ENCODE measurements at places on chromosomes 11 and 22.

DNA sequence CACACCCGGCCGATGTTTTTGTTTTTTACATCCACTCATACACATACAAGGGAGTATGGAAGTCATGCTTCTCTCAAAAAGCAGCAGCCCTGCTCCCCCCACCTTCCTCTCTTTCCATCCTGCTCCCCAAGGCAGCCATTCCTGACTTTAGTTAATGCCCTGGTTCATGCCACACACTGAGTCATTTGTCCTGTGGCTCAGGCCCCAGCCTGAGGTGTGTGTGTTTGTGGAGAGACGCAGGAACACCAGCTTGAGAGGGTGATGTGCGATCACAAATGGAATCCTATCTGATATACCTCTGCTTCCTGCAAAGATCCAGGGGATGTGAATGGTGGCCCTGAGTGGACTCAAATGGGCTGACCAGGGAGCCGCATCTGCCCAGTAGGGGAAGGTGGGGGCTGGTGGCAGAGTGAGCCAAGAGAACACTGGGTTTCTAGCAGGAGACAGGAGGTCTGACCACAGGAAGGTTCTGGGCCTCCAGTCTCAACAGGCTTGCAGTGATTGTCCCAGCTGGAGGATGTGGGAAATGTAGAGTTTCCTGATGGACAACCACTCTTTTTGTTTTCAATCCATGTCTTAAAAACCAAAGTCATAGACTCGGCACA, 86.7 kb downstream of the OSBP2 start:
- peaks cover 15% of the 10 kb centered on the region for H3K4me1 ChIP-seq
- H3K27me3 ChIP-seq = no peaks in the 10 kb centered on the region
- no peak for DNase-seq
- H3K4me3 ChIP-seq = no peak overlapping the region
- H3K27ac ChIP-seq = peak overlapping the region; percentile 19
- no peaks in the 10 kb centered on the region for H3K36me3 ChIP-seq

GRCh38 chr11:64713016-64713707, 9.8 kb downstream of the NRXN2 start:
- no peak overlapping the region for H3K27ac ChIP-seq
- H3K4me3 ChIP-seq = no peak overlapping the region
- no peak for DNase-seq
- peaks cover 16% of the 10 kb centered on the region for H3K4me1 ChIP-seq

- no peaks in the 10 kb centered on the region for H3K27me3 ChIP-seq
- no peaks in the 10 kb centered on the region for H3K36me3 ChIP-seq
- no peak overlapping the region for H3K4me3 ChIP-seq
- H3K4me1 ChIP-seq = peaks cover 14% of the 10 kb centered on the region
- no peak for DNase-seq
Measured at GRCh38 chr22:44723801-44724200, 21.8 kb downstream of the PRR5 start.

GRCh38 chr22:22214819-22215329, 29.7 kb upstream of the VPREB1 start:
- DNase-seq = no peak
- H3K36me3 ChIP-seq = no peaks in the 10 kb centered on the region
- peaks cover 81% of the 10 kb centered on the region for H3K27me3 ChIP-seq
- no peak overlapping the region for H3K27ac ChIP-seq

GRCh38 chr11:86673872-86674750, 1.7 kb upstream of the ME3 start:
- peaks cover 68% of the 10 kb centered on the region for H3K4me1 ChIP-seq
- H3K27me3 ChIP-seq = peaks cover 13% of the 10 kb centered on the region
- H3K36me3 ChIP-seq = no peaks in the 10 kb centered on the region
- no peak for DNase-seq
- peak overlapping the region; percentile 83 for H3K4me3 ChIP-seq

GRCh38 chr11:2865922-2866577, 19.5 kb downstream of the CDKN1C start:
- H3K4me3 ChIP-seq = no peak overlapping the region
- no peaks in the 10 kb centered on the region for H3K36me3 ChIP-seq
- peaks cover 47% of the 10 kb centered on the region for H3K4me1 ChIP-seq
- peaks cover 56% of the 10 kb centered on the region for H3K27me3 ChIP-seq
- no peak overlapping the region for H3K27ac ChIP-seq

DNA sequence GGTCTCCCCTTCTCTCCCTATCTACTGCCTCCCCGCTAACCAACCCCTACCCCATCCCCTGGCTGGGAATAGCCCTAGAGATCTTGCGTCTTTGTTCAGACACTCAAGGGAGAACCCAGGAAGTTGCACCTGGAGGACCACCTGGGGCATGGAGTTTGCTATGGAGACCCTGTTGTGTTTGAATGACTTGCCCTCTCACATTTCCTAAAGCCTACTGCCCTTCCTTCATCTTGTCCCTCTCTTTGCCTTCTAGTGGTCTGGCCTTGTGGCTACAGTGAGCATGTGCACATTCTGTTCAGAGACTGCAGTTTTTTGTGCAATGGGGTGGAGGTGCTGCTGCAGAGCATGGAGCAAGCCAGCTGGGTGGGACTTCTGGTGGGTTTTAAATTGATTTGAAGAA, 42.5 kb downstream of the ZNRF3 start:
- peaks cover 74% of the 10 kb centered on the region for H3K4me1 ChIP-seq
- DNase-seq = no peak
- H3K36me3 ChIP-seq = no peaks in the 10 kb centered on the region
- no peak overlapping the region for H3K27ac ChIP-seq
- H3K4me3 ChIP-seq = peak overlapping the region; percentile 14
